ENCODE measurements at places on chromosomes 12 and 14. TPM values are rescaled to one million over a fixed set of nuclear protein-coding genes. Genes with fewer than 3 reads are reported as not detected.

- no peaks in the 10 kb centered on the region for H3K27me3 ChIP-seq
- no peaks in the 10 kb centered on the region for H3K4me1 ChIP-seq
- DNase-seq: no peak
- no peak overlapping the region for H3K4me3 ChIP-seq
- H3K36me3 ChIP-seq: no peaks in the 10 kb centered on the region
Observed at GRCh38 chr12:82414044-82414443, 55.7 kb downstream of the METTL25 start.

DNA sequence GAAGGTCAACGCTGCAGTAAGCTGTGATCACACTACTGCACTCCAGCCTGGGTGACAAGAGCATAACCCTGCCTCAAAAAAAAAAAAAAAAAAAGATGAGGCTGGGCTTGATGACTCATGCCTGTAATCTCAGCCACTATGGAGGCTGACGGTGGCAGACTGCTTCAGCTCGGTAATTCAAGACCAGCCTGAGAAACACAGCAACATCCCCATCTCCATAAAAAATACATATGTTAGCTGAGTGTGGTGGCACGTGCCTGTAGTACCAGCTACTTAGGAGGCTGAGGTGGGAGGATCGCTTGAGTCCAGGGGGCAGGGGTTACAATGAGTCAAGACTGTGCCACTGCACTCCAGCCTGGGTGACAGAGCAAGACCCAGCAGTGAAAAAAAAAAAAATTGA lies 50.4 kb downstream of the GXYLT1 start:
- H3K4me3 ChIP-seq: no peak overlapping the region
- no peak for DNase-seq
- no peaks in the 10 kb centered on the region for H3K36me3 ChIP-seq
- H3K27ac ChIP-seq: no peak overlapping the region

DNA sequence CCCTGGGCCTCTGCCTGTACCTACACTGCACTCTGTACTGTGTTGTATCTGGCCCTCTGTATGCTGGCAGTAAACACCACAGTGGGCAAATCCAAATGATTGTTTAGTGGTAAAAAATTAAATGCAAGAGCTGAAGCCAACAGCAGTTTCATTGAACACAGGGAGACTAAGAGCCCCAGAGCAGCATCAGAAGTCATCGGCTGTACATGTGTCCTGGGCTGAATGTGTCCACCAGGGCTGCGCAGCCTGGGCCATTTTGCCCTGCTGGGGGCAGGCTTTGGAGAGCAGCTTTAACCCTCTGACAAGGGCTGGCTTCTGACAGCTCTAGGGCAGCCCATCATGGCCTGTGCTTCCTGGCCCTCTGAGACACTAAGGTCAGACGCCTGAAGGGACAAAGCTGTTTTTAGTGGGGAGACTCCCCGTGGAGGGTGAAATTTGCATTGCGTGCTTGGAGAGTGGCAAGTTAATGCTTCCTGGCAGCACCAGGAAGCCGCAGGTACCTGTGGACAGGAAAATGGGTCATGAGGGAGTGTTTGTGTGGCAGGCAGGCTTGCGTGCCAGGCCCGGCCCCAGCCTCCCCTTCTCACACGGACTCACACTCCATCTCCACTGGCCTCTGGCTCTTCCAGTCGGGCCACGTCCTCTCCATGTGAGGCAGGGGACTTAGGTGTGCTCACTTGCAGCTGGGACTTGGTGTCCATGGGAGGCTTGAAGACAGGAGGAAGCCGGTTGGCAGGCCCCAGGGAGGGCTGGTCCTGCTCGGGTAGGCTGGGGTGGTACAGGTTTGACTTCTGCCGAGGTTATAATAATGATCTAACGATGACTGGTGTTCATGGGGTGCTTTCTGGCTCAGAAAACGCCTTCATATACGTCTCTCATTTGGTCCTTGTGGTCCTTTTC lies 150.1 kb downstream of the TSPAN9 start:
- no peak overlapping the region for H3K4me3 ChIP-seq
- DNase-seq: no peak
- peaks cover 19% of the 10 kb centered on the region for H3K4me1 ChIP-seq
- no peak overlapping the region for H3K27ac ChIP-seq
- no peaks in the 10 kb centered on the region for H3K27me3 ChIP-seq

GRCh38 chr12:76588881-76589565 lies 29.5 kb upstream of the OSBPL8 start:
- H3K27me3 ChIP-seq: no peaks in the 10 kb centered on the region
- peak; percentile 48 for DNase-seq
- H3K4me3 ChIP-seq: no peak overlapping the region
- H3K36me3 ChIP-seq: no peaks in the 10 kb centered on the region
- peak overlapping the region; percentile 88 for H3K27ac ChIP-seq

DNA sequence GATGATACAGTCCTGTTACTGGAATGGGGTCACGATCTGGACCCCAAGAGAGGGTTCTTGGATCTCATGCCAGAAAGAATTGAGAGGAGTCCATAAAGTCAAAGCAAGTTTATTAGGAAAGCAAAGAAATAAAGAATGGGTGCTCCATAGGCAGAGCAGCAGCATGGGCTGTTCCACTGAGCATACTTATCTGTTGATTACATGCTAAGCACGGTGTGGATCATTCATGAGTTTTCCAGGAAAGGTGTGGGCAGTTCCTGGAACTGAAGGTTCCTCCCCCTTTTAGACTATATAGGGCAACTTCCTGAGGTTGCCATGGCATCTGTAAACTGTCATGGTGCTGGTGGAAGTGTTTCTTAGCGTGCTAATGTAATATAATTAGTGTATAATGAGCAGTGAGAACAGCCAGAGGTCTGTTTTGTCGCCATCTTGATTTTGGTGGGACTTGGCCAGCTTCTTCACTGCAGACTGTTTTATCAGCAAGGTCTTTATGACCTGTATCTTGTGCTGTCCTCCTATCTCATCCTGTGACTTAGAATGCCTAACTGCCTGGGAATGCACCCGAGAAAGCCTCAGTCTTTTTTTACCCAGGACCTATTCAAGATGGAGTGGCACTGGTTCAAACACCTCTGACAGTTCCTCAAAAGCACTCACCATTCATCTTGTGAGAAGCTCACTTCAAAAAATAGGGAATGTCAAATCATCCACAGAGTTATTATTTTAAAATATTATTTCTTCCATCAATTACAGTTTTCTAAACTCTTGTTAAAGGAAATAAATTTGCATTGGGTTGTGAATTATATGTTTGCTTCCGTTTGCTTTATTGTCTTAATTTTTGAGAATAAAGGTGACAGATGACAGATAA lies 1358.8 kb upstream of the TMEM132C start:
- no peak for DNase-seq
- no peaks in the 10 kb centered on the region for H3K36me3 ChIP-seq
- no peaks in the 10 kb centered on the region for H3K27me3 ChIP-seq
- no peak overlapping the region for H3K27ac ChIP-seq
- H3K4me1 ChIP-seq: no peaks in the 10 kb centered on the region
- H3K4me3 ChIP-seq: no peak overlapping the region

SARNP gene
- 65.4 TPM for total RNA-seq

VWF gene
- total RNA-seq: 108 TPM

DHRS2 gene
- total RNA-seq: not detected

RPS6KL1 gene
- 34.4 TPM for total RNA-seq

SLC5A8 gene
- not detected for total RNA-seq
